ENCODE measurements at places on chromosomes 3 and 15.

- DNase-seq = no peak
Observed at GRCh38 chr15:48001393-48002039, 119.3 kb upstream of the SLC24A5 start.

- no peak for DNase-seq
Observed at GRCh38 chr15:70426096-70426821, 328.5 kb upstream of the TLE3 start.

DNA sequence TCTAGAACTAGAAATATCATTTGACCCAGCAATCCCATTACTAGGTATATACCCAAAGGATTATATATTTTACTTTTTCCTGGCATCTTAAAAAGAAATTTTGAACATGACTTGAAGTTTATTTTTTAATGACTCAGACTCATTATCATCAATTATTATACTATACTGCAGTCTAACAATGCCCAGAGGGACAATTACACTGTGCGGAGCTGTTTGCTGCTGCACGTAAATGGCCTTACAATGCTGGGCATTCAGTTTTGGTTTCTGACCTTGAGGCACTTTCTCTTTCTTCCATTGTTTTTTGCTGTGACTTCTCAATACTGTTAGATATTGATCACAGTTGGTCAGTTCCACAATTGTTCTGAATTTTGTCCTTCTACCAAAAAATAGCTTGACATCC lies 128.8 kb downstream of the GBE1 start:
- no peak for DNase-seq

DNA sequence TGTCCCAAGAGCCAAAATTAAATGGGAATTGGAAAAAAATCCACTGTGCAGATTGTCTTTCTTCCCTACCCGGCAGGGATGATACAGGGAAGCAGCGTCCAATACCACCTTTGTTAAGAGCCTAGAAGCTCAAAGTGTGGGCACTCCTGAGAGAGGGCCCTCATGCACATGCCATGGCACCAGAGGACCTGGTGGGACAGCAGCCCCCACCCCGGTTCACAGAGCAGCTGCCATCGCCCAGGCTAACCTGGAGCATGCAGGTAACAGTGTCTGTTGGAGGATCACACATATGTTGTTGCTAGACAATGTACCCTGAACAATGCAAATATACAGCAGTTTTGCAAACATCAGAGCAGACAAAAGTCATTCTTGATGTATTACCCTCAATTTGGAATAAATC lies 206.5 kb downstream of the TJP1 start:
- DNase-seq = no peak
